ENCODE measurements at places on chromosomes 5 and 9. TPM values are rescaled to one million over a fixed set of nuclear protein-coding genes. Genes with fewer than 3 reads are reported as not detected.

DNA sequence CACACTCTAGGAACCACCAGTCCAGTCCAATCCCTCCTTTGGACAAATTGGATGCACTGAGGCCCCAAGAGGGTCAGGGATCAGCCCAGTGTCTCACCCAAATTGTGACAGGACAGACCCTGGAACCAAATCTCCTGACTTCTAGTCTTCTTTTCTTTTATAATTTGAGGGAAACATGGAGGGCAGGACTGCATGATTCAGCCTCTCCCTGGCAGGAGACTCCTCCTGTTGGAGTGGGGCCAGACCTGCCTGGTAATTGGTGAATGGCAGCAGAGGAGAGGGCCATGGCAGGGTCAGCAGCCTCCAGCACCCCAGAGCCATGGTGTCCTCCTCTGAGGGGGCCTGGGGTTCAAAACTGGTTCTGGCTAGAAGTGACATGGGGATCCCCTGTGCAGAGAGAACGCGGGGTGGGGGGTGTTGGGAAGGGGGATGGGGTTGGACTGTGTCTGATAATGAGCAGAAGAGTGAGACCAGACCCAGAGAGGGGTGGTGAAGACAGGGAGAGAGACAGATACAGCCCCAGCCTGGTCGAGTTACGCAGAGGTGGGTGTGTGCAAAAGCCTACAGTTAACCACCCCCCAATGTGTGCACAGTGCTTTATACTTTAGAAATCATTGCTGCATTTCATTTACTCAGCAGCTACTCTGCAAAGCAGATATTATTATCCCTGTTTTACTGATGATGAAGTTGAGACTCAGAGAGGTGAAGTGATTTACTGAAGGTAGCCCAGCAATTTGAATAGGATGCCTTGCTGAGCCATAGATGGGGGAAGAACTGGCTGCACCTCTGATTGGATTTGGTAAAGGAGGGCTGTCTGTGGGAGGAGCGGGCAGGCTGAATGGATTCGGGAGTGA lies 3.8 kb upstream of the SYNPO start:
- no peak for DNase-seq

DNA sequence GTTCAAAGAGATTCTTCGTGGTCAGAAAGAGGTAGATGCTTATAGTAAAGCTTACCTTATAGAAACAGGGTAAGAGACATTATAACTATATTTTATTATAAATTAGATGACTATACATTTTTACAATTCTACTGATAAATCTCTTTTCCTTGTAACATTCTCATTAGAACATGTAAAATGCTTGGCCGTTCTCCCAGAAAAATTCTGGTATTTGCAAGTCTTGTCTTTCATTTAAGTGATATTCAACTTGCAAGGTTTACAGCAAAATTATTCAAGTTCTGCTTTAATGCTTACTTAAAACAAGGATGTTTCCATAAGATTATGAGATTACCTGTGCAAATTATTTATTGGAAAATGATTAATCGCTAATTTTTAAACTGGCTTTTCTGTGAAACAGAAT lies 41.3 kb upstream of the CDH18 start:
- DNase-seq, result no peak

DNA sequence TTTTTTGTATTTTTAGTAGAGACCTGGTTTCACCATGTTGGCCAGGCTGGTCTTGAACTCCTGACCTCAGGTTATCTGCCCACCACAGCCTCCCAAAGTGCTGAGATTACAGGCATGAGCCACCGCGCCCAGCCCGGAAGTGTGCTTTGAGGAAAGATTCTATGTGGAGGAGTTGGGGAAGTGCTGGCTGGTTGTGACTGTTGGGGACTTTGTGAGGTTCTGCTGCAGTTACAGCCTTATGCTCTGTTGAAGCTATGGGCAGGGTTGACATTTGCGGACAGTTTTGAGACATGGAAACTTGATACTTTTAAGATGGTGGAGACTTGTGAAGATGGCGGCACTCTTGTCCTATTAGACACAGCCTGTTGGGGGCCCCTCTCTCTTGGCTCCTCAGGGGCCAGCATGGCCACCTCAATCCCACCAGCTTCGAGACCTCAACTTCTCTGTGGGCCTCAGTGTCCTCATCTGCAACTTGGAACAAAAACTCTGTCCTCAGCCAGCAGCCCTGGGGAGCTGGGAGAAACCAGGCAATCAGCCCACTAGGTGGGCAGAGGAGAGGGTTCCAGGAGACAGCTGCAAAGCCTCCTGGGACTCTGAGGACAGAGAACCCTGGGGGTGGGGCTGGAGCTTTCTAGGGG lies 24.9 kb downstream of the C9orf50 start:
- no peak for DNase-seq

The TMOD1 gene
- polyA plus RNA-seq, result 151 TPM

The SNX2 gene
- 44.7 TPM for polyA plus RNA-seq

Measured in forelimb muscle (tissue), 1 donor.